ENCODE measurements at places on chromosomes 5 and 9.

DNA sequence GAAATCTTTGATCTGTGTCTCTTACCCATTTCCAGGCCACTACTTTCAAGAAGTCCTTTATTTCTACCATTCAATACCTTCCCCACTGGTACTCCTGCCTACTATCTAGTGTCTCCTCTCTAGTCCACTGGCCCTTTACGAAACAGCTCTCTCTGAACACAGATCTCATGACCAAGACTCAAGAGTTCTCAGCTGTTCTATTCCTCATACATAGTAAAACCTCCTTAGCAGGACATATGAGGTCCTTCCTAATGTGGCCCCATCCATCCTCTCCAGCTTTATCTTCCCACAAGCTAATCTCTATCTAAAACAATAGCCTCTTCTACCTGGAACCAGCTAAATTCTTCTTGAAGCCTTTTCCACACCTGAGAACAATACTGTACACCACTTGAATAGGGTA, 2.6 kb downstream of the TEX10 start:
- no peak for DNase-seq

DNA sequence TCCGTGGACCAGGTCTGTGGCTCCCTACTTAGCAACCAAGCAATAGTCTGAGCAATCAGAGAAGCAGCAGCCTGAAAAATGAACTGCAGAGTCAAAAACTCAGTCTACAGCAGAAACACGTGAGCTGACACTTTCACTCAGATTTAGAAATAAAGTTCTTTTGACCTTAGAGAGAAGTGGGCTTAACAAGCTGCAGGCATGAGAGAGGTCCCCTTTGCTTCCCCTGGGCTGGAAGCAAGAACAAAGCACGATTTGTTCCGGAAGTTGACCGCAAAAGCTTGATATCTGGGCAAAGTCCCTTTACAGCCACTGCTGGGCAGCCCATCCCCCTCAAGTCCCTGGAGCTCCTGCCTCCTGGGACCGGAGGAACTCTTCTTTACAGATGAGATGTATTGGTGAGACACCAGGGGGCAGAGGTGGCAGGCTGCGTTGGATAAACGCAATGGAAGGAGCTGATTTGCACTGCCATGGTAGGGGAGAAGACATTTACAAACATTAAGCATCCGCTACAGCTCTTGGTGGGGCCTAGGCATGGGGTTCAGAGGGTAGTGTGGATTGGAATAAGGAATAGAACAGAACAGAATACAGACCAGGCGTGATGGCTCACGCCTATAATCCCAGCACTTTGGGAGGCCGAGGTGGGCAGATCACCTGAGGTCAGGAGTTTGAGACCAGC, 5.8 kb upstream of the SOWAHA start:
- DNase-seq = no peak

GRCh38 chr5:146731909-146732659, 146.5 kb downstream of the PPP2R2B start:
- no peak for DNase-seq

DNA sequence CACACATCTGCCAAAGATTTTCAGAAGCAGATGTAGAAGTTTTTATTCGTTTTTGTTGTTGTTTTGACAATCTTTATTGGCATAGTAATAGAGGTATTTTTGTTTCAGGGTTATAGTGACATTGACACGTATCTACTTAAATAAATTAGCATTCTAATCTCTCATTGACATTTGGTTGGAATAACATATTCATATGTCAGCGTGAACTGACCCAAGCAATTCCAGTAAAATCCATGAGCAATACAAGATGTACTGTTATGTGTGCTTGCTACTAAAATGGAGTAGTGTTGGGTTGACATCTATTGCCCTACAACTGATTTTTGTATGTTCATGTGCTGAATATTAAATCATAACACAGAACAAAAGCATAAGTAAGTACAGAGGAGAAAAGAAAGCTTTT, 284.4 kb upstream of the SMC2 start:
- no peak for DNase-seq

Data from heart left ventricle (tissue), 16 donors.